ENCODE measurements at places on chromosomes 2 and 18.

GRCh38 chr2:226678422-226678821, 121.2 kb downstream of the IRS1 start:
- DNase-seq: no peak

- no peak for DNase-seq
These were observed 256.1 kb upstream of the MEX3C start for GRCh38 chr18:51453594-51453993.

- no peak for DNase-seq
These were observed 83.3 kb upstream of the MAP2 start for GRCh38 chr2:209340522-209340921.

DNA sequence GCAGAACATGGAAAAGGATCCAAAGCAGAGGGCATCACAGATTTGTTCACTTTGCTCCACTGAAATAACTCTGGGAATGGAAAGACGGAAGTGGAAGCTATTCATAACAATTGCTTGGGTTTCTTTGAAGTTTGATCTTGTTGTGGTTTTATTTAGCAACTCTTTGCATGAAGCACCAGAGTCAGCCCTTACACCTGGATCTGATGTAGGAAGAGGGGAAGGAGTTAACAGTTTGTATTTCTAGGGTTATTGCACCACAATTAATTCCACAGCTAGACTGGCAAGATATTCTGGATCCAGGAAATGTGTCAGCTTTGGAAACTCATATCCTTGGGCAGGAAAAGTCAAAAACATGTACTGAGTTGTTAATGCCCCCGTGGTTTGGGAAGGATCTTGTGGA, 1143.4 kb downstream of the CNTNAP5 start:
- no peak for DNase-seq

DNA sequence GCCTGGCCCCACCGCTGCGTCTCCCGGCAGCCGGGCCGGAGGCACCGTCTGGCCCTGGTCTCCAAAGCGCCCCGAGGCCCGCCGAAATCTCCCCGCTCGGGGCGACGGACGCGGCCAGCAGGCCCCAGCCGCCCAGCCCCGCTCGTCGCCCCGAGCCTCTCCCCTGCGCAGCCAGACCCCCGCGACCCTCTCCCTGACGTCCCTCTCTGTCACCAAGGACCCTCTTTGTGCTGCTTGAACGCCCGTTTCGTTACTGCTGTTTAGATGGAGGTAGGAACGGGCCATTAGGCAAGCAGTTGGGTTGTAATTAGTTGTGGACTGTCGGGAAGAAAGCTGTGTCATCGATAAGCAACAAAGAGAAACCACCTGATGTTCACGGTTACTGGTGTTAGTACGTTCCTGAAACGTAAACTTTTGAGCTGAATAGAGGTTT, 686 bp downstream of the UBXN4 start:
- no peak for DNase-seq

GRCh38 chr2:241112592-241112991, 10.5 kb upstream of the MTERF4 start:
- DNase-seq: peak; percentile 88

GRCh38 chr2:11807156-11808015, 61.0 kb downstream of the LPIN1 start:
- DNase-seq: no peak

DNA sequence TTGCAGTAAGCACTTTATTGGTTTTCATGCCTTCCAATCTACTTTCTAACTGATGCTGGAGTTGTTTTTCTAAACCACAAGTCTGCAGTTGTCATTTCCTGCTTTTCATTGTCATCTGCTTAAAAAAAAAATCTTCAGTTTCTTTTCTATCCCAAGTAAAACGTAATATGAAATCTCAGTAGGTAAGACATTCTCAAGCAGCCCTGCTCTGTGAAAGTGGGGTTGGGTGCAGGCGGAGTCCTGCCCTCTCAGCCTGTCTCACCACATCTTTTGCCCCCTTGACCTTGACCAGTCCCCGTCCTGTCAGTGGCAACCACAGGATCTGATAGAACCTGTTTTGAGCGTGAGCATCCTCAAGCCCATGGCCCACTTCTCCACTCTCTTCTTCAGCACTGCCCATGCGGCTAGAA, 80.0 kb upstream of the CPO start:
- DNase-seq: peak; percentile 11

- DNase-seq: no peak
These were observed 26.8 kb downstream of the PKDCC start for GRCh38 chr2:42074661-42075060.

- no peak for DNase-seq
These were observed 50.4 kb downstream of the CTAGE1 start for GRCh38 chr18:22367303-22367702.

DNA sequence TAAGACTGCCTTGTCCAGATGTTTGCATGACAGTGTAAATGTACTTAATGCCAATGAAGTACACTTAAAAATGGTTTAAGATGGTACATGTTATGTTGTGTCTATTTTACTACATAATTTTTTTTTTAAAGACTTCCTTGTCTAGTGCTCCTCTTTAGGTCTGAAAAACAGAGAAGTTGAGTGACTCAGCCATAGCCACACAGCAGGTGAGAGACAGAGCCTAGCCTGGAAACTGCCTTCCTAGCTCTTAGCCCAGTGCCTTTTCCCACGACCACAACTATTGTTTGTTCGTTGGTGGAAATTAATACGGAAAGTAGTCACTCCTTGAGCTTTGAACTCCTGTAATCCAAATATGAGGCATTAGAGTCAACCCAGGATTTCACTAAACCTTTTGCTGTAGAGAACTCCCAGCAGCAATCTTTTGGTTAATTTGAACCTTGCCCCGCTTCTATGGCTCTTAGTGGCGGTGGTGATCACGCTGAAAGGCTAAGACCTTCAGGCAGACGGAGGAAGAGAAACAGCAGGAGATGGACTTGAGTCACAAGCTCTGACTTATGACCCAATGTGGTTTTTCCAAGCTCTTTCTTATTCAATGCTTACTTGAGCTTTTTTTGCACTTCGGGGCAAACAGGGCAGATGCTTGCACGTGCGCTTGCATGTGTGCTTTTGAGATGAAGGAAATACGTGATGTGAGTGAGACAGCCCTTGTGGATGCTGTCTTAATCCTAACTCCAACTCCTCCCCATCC, 21.2 kb downstream of the TRIB2 start:
- DNase-seq: no peak

DNA sequence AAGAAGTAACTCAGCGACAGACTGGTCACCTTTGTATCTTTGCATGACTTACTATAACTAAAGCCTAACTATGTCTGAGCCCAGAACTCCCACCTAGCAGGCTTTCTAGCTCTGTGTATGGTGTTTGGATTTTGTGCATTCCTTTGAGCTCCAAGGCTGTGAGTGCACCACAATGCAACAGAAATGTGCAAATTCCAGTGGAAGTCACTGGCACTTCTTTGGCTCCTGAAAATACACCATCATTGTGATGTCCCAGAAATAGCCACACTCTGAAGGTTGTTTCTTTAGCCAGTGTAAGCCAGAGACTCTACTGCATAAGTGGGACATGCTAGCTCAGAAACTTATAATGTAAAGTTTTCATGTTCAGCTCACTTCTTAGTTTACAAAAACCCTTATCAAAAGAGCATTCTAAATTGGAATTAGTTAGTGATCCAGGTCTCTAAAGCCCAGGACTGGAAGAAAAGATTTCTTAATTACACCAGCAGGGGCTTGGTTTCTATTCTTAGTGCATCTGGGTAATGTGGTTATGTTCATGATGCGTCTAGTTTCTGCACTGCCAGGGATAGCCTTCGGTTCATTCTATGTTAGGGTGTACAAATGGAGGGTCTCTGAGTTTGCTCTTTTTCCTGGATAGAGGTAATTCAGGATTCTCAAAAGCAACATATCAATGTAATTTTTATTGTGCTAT, 1239.5 kb upstream of the ZEB2 start:
- no peak for DNase-seq

DNA sequence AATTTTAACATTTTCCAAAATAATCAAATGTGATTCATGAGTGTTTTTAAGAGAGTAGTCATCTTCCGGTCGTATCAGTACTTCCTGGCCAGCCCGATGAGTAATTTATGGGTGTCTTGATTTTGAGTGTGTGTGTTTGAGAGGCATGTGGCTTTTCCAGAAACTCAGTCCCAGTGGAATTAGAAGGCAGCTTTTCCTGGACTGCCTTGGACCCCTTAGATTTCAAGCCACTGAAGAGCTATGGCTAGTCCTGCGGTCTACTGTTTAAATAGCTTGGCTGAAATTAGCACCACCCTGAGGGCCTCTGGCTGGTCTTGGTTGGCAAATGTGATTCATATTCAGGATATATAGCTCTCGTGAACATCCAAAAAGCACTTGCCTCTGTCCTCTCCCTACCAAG, 59.4 kb downstream of the HK2 start:
- DNase-seq: no peak

GRCh38 chr2:165692906-165693305, 101.1 kb downstream of the GALNT3 start:
- DNase-seq: no peak

- peak; percentile 22 for DNase-seq
These were observed 483 bp downstream of the OSBPL6 start for GRCh38 chr2:178194600-178195389.

DNA sequence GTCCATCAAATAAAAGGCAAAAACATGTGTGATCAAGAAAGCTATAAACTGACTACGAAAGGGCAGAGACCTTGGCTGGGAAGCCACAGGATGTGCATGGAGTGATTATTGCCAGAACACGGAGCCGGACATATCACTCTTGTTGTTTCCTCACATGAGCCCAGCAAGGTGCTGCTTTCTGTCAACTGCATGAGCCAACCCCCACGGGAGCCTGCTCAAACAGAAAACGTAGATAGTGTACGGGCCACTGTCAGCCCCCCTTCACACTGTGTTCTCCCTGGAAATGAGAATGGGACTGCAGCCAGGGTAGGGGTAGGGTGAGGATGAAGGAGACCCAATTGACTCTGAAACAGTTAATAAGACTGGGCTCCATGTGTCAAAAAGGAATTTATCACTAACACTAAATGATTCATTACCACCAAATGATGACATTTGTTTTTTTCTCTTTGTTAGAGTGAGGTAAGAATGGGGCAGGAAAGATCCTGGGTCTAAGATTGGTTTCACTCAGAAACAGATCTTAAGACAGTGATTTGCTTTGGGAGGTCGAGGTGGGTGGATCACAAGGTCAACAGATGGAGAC, 235.8 kb downstream of the MREG start:
- no peak for DNase-seq

GRCh38 chr2:44741507-44741906, 200.0 kb upstream of the SIX3 start:
- no peak for DNase-seq

GRCh38 chr2:16614314-16614860, 51.2 kb downstream of the CYRIA start:
- no peak for DNase-seq

- DNase-seq: no peak
These were observed 69.1 kb upstream of the CTLA4 start for GRCh38 chr2:203798296-203799087.

GRCh38 chr2:67645280-67646138, 248.4 kb downstream of the ETAA1 start:
- no peak for DNase-seq

DNA sequence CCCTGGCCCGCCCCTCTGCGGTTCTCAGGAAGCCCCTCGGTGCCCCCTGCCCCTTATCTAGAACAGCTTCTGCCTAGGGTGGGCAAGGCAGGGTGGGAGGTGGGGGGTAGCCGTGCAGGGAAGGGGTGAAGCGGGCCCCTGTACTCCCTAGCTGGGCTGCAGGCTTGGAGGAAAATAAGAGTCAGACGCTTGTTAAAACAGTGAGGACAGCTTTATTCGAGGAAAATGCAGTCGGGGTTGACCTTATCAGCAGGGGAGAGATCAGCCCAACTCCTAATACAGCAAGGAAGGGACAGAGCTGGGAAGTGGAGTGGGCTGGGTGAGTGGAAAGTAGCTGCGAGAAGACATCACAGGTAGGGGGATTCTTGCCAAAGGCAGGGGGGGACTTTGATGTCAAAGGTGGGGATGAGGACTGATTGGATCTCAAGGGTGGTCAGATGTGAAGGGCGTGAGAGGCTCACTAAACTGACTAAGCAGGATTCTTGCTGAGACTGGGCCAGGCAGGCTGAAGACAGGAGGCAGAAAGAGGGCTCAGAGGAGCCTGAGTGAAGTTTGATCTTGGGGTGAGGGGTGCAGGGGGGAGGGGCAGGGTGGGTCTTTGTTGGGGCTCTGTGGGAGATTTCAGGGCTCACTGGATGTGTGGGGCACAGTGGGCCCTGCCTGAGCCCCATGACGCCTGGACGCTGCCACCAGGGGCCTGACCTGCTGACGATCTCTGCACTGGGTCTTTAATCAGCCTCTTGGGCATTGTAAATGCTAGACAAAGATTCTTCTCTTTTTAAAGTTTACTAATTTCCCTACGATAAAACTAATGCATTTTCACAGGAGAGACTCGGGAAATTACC, 29.9 kb downstream of the HPCAL1 start:
- no peak for DNase-seq

GRCh38 chr2:10303694-10304378, 1.1 kb downstream of the HPCAL1 start:
- peak; percentile 50 for DNase-seq

DNA sequence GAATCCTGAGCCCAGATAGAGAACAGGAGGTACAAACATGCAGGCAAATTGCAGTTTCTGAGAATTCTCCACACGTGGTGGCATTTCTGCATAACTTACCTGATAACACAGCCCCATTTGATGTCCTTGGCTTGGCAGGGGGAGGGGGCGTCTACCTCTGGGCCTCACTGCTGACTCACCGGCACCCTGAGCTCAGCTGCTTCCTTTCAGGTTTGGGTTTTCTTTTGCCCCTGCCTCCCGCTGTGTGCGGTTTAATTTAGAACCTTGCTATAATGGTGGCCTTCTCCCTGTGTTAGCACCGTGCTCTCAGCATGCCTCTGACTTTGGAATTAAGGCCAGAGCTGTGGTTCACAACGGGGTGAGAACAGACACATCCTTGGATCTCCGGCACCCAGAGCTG, 4.4 kb downstream of the CTIF start:
- peak; percentile 12 for DNase-seq

- no peak for DNase-seq
These were observed 42.8 kb upstream of the COL3A1 start for GRCh38 chr2:188931361-188931760.

GRCh38 chr2:201260302-201260800, at the start of gene CASP8:
CASP8 (plus strand) TSS chr2:201260536; CDS start chr2:201266487, 5,951 bp downstream.
- peak; percentile 67 for DNase-seq

DNA sequence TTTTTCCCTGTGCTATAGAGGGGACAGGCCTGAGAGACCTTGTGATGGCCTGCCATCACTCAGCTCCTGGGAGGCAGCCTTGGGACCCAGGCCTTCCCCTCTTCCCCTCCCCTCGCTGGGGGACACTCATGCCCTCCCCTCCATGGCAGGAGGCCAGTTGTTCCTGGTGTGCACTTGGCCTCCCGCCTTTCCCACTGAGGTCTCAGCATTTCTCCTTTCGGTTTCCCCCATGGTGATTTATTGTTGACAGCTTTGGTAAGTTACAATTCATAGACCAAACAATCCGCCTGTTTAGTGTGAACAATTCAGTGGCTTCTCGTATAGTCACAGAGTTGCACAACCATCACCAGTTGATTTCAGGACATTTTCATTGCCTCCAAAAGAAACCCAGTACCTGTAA, 10.2 kb upstream of the CNDP1 start:
- no peak for DNase-seq

Data from stimulated activated naive CD8-positive, alpha-beta T cell treated with anti-CD3 and anti-CD28 coated beads, Interleukin-15, amount 100 ng/mL, for 72 hours (primary cell).